ENCODE measurements at places on chromosomes 6 and 20.

DNA sequence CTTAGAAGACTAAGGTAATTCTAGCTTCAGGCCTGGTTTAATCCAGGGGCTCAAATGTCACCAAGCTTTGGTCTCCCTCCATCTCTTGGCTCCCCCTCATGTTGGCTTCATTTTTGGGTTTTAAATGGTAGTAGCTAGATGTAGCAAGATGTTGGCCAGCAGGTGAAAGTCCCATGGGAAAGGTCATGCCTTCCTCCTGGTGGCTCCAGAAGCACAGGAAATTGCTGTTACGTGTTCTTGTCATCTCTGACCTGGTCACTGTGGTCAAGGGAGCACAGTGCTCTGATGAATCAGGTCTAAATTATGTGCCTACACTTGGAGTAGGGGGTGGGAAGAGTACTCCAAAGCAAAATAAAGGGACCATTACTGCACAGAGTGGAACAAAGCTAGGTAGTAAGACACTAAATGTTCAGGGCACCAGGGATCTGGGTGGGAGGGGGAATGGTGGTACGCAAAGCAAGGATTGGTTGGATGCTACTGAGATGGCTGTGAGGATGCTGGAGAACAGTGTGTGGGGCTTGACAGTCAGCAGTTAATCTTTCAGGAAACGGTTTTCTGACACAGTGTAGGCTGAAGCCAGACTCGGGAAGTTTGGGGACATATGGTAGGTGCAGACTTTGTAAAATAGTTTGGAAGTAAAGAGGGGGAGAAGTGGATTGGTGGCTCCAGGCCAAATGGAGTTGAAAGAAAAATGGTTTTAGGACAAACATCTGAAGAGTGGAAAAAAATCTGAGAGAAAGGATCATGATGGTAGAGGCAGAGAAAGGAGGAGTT is 30.1 kb downstream of the CDS2 start:
- no peak for DNase-seq

DNA sequence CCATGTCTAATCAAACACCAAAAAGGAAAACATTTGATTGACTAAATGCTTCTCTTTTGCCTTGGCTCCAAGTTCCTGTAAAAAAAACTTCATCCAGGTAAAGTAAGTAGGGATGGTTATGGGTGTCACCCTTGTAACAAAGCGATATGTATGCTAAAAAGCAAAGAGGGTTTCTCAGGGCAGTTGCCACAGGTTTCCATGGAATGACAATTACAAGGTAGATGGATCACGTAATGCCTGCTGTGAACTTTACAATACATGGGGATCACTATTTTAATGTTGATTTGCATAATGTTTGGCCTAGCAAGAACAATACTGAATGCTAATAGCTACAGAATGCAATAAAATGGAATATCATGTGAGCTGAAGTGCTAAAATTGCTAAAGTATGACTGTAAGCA is 2.9 kb upstream of the BMP2 start:
- DNase-seq, result no peak

DNA sequence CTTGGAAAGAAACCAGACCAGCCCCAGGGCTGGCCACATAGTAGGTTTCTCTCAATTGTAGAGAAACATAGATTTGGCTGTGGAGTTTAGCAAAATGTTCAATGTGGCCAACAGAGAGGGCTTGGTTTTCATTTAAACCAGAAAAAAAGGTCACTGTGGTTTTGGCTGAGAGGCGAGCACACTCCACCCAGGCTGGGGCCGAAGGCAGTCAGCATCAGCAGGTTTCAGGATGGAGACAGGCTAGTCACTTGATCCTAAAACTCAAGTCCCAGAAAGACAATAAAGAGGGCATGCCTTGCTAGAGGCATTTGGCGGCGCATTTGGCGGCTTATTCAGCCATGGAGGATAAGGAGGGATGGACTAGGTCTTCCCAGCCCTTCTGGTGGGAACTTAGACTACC is 73.1 kb downstream of the PRND start:
- no peak for DNase-seq

DNA sequence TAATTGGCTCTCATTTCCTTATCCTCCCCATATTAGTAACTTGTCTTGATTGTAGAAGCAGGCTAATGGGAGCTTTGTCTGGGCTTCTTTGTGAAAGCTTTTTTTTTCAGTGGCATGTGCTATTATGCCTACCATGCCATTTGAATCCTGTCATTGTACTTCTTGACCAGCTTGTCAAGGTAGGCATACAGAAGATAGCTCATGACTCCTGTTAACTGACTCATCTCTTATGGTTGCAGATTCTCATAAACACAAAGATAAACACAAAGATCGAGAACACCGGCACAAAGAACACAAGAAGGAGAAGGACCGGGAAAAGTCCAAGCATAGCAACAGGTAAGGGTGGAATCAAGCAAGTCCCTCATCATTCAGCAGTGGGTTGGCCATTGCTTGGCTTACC is 32.5 kb downstream of the TOP1 start:
- no peak for DNase-seq

GRCh38 chr6:71745525-71745924 is 140.8 kb upstream of the RIMS1 start:
- DNase-seq, result no peak

- no peak for DNase-seq
Observed at GRCh38 chr6:142446168-142446567, 144.4 kb downstream of the ADGRG6 start.

DNA sequence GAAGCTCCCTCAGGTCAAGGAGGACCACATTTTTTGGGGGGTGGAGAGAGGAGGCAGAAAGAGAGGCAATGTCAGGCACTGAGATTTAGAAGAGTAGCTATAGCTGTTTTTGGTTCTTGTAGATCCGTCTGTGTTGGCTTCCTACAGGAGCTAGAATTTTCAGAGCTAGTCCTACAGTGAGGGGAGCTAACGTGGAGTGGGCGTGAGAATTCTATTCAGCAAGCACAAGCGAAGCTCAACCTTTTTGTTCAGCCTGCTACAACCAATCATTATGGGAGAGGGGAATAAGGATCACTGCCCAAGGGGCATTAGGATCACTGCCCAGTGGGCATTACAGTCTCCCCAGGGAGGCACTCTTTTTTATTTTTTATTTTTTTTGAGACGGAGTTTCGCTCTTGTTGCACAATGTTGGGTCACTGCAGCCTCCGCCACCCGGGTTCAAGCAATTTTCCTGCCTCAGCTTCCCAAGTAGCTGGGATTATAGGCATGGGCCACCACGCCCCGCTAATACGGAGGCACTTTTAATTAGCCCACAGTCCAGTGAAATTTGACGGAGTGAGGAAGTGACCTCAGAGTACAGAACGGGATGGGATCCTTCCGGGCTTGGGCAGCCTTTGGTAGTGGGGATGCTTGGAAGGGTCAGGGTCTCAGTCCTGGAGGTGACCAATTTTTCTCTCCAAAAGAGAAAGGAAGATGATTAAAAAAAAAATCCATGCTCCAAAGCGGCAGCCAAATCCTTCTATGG is 1.1 kb upstream of the PANK2 start:
- no peak for DNase-seq

DNA sequence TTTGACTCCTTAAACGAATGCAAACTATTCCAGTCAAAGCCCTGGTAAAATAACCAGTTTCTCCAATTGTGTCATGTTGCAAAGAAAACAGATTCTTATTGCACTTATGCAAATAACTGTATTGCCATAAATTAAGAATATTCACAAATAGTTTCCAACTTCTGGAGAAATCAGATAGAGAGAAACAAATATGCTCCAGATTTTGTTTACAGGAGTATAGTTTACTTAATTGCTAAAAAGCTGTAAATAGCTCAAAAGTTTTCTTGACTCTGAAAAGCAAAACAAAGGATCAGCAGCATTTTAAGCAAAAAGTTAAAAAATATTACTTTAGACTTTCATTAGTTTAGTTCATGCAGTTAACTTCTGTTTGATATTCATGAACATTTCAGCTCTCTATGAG is 304.2 kb downstream of the PACRG start:
- DNase-seq, result no peak

DNA sequence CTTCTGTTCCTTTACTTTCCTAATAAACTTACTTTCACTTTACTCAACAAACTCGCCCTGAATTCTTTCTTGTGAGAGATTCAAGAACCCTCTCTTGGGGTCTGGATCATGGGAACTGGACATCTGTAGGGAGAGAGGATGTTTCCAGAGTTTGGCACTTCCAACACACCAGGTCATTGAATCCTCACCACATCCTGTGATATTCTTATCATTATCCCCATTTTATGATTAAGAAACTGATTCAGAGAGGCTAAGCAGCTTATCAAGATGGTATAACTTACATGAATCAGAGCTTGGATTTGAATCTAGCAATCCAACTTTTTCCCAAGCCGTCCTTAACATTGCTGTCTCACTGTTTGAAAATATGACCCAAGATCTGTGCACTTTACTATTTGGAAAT is 15.5 kb downstream of the PPIL6 start:
- no peak for DNase-seq

GRCh38 chr20:10609276-10609675 is 64.5 kb downstream of the JAG1 start:
- no peak for DNase-seq

DNA sequence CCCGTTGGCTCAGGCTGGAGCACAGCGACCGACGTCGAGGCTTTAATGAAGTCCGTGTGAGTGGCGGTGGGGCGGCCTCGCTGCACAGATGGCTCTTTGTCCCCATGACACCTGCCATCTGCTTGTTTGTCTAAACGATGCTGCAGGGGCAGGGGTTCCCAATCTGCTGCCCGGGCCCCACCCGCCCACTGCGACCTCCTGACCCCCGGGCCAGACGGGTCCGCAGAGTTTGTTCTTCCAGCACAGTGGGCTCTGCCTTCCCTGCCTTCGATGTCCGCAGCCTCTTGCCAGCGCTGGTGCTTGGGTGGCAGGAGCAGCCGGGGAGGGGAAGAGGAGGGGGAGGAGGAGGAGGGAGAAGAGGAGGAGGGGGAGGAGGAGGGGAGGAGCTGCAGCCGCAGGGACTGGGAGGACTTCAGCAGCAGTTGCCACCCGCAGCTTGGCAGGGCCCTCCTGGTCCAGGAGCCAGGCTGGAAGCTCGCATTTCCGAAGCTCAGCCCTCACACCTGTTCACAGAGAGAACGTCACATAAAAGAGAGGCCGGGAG is 210.0 kb downstream of the DLL1 start:
- DNase-seq, result no peak

- DNase-seq, result no peak
Observed at GRCh38 chr20:10935658-10936402, 262.0 kb upstream of the JAG1 start.

- DNase-seq, result no peak
Observed at GRCh38 chr6:33950472-33950881, 146.7 kb upstream of the MLN start.

GRCh38 chr6:73388800-73389512 is 5.7 kb upstream of the DDX43 start:
- DNase-seq, result peak; percentile 59

GRCh38 chr20:53850319-53850718 is 220.1 kb downstream of the BCAS1 start:
- DNase-seq, result no peak

GRCh38 chr20:11654766-11655165 is 262.9 kb upstream of the BTBD3 start:
- DNase-seq, result no peak

DNA sequence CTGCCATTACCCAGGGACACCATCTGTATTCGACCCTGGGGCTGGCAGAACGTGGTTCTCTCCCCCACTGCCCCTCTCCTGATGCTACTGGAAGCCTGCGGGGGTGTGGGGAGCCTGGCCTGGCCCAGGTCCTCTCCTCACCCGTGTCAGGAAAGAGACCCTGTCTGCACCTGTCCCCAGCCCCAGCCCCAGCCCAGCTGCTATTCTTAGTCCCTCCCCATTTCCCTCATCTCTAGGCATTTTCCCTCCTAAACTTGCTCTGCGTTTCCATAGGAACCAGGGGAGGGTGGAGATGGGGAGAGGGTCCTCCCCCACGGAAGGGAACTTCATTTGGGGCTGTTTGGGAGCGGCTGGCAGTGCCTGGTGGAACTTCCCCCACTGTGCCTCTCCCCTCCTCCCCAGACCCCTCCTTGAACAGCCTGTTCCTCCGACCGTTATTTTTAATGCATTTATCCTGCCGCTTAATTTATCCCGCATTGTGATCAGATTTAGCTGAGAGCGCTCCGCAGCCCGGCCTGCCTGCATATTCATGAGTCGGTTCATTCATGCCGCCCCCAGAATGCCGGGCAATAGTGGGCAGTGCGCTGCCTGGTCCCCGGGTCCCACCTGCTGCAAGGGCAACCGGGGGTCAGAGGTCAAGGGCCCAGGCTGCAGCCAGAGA is 31.8 kb upstream of the DLGAP4 start:
- DNase-seq, result no peak
